COR-L47 (cell line): ENCODE measurements at places on chromosomes 12 and 14.

DNA sequence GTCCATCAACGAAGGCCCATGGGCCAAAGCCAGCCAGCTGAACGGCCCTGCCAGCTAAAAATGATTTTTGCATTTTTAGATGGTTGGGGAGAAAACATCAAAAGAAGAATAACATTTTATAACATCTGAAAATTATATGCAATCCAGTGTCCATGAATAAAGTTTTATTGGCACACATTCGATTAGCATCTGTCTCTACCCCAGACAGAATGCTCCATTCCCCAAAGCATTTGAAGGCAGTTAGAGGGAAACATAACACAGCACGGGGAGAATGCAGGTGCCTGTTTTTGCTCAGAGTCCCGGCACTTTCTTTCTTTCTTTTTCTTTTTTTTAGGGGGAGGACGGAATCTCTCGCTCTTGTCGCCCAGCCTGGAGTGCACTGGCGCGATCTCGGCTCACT, 110.7 kb downstream of the ZNF664 start:
- no peak for DNase-seq

GRCh38 chr14:45247427-45247826, 5.6 kb downstream of the MIS18BP1 start:
- no peak for DNase-seq

DNA sequence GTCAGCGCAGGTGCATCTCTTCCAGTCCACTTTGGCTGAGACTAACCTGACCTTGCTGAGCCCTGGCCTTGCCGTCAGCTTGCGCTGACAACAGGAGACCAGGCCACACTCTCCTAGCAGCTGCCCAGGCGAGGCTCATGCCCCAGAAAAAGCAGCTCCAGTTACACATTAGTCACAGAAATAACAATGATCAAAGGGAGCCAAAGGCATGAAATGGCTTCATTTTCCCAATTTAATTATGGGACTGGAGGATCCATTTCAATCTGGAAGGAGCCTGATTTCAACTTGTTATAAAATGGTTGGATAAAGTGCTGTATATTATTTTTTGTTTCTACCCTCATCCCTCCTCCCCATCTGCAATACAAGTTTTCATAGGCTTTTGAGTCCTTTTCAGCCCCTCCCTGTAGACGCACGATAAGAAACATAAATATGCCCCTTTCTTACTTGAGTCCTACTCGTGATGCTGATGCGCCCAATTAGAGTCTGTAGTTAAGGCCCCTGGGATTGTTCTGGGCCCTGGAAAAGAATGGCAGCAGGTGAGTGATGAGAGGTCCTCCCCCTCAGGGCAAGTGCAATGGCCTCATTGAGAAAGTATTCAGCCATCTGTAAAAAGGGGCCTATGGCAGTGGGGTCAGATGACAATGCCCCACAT, 376.0 kb downstream of the C12orf75 start:
- no peak for DNase-seq

DNA sequence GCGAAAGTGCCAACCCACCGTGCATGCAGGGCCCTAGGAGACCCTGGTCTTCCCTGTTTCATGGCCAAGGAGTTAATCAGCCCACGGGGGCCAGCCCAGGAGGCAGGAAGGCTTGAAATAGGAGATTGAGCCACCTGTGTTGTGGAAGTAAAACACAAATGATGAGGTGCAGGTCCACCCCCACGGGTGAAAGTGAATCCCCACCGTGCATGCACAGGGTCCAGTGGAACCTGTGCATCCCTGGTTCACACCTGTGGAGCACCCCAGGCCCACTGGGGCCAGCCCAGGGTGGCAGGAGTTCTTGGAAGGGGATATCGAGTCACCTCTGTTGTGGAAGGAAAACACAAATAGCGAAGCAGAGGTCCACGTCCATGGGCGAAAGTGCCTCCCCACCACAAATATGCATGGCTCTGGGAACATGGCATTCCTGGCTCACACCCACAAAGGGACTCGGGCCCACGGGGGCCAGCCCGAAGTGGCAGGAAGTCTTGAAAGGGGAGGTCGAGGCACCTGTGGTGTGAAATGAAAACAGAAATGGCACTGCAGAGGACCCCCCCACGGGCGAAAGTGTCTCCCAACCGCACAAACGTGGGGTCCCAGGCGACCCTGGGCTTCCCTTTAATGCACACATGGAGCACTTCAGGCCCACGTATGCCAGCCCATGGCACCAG, 381.5 kb downstream of the ALG10 start:
- no peak for DNase-seq

- no peak for DNase-seq
These were observed 262.5 kb downstream of the GXYLT1 start for GRCh38 chr12:41881891-41882805.

- DNase-seq: no peak
These were observed 80.4 kb upstream of the GPR68 start for GRCh38 chr14:91324606-91325575.

- DNase-seq: peak; percentile 56
These were observed 33.9 kb downstream of the TPH2 start for GRCh38 chr12:71972441-71973074.

DNA sequence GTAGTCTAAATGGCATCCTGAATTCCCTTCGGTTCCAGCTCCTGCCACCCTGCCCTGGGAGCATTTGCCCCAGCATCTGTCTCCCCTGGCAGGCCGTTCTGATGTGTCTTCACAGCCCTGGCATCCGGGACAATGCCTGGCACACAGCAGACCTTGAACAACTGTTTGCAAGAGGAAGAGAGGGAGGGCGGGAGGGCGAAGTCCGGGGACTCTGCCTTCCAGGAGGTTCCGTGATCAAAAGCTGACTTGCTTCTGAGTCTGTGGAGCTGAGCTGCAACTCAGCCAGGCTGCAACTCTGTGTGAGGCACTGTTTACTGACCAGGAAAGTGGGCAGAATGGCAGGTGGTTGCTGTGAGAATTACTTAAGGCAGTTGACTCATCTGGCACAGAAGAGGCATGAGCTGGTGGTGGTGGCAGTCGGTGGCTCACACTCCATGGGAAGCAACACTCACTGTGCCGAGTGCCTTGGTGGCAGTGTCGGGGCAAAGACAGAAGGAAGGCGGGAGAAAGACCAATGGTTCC, 61.1 kb upstream of the DLK1 start:
- DNase-seq: no peak

GRCh38 chr14:64234877-64235651, 59.1 kb downstream of the ESR2 start:
- peak; percentile 75 for DNase-seq

DNA sequence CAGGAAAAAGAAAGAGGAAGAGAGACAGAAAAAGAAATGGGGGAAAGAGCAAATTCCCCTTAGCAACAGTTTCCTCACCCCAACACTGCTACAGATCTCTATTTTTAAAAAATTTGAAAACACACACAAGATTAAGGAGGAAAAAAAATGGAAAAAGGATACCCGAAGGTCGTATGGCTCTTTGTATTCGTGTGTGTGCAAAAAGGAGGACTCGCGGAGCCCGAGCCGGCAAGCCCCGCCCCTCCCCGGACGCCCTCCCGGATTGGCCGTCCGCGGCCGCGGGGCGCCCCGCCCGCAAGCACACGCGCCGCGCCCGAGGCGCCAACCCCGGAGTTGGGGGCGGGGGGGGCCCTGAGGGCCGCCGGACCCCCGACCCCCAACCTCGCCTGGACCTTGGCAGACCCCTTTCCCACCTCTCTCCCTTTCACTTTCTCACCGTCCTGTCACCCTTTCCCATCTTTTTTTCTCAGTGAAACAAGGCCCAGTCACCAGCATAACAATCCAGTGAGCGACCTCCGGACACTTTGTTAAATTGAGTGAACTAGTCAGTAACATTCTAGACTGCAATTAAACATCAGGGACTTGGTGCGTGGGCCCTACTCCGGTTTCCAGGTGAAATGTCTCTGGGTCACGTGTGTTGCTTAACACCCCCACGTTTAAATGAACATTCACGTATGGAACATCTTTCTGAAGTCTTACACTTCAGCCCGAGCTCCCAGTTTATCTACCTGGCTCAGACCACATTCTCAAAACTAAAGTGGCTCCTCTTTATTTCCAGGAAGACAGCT, at the start of gene C14orf93:
Gene C14orf93 (minus strand): TSS at position 205 of the 788 bp plus-strand sequence. CDS start 11,120 bp downstream, outside the sequence.
- DNase-seq: peak; percentile 64

GRCh38 chr12:75439048-75439447, 41.5 kb upstream of the GLIPR1 start:
- no peak for DNase-seq

- no peak for DNase-seq
These were observed 650 bp upstream of the PTGER2 start for GRCh38 chr14:52313462-52313861.

DNA sequence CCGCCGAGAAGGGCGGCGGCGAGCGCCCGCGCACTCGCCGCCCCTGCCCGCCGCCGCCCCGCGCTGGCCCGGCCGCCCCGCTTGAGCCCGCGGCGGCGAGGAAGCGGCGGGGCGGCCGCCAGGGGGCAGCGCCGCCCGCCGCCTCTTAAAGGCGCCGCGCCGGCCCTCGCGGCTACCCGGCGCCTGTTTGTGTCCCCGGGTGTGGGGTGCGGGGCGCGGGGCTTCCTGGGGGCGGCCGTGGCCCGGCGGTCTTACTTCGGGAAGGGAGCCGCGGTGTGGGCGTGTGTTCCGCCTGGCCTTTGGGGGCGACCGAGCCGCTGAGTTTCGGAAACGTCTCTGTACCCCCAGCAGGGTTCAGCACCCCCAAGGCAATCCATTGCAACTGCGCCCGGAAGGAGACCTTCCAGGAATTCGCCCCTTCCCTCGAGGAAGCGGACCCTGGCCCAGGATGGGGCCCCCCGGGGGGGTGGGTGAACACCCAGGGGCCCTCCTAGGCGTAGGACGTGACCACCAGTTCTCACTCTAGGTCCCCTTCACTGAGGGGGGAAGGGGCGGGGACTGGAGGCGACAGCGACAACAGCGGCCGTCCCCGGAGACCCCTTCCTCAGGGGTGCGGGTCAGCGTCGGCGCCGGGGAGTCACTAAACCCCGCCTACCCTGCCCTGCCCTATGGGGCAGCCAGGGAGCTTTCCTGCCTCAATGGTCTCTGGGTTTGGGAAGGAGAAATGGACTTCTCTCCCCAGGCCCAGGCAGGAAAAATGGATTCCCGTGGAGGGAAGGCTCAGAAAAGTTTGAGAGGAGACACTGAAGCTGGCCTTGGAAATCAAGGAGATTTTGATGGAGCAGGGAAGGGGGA, at the start of gene ITPK1:
Gene ITPK1 (minus strand): TSS at position 105 of the 855 bp plus-strand sequence. CDS start 762 bp downstream, outside the sequence.
- DNase-seq: peak; percentile 69

DNA sequence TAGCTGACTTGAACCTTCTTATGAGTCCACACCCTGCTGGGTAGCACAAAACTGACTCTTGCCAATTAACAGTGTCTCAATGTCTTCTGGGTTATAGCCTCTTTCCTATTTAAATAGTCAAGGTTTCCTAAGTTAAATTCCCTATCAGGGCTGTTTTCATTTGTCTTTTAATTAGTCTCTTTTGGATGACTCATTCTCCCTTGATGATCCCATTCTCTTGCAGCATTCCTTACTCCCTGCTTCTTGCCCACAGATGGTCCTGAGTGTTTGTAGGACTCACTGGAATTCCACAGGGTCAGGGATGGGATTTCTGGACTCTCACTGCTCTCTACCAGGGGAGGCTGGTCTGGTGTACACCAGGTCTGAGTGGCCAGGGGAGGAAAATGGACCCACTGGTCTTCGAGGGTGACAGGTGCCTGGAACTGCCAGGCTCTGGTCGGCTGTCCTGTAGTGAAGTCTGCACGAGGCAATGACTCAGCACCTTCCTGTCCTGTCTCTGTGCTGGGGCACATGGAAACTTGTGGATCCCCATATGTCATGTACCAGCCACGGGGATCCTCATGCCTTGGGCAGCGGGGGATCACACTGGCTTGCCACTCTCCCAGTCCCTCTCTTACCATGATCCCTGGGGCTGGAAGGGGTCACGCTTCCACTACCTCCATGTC, 236.5 kb upstream of the PELI2 start:
- DNase-seq: no peak

- DNase-seq: peak; percentile 75
These were observed 10.1 kb upstream of the GRIP1 start for GRCh38 chr12:66688846-66689439.

GRCh38 chr14:101062065-101062450, 158.5 kb upstream of the RTL1 start:
- no peak for DNase-seq

- no peak for DNase-seq
These were observed 90.2 kb downstream of the KDM2B start for GRCh38 chr12:121490401-121491281.

GRCh38 chr12:10361084-10361483, 28.8 kb downstream of the KLRK1 start:
- DNase-seq: no peak

DNA sequence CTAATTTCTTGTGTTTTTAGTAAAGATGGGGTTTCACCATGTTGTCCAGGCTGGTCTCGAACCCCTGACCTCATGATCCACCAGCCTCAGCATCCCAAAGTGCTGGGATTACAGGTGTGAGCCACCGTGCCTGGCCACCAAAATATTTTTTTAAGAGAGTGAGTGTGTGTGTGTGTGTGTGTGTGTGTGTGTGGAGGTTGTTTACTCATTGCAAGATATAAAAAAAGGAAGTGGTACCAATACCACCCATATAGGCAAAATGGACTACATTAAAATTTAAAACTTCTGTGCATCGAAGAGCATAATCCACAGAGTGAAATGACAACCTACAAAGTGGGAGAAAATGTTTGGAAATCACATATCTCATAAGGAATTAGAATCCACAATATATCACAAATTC, 15.5 kb upstream of the CLEC2A start:
- DNase-seq: no peak

GRCh38 chr14:24398653-24399446, at the start of gene NYNRIN:
TSS of gene NYNRIN (plus strand) at chr14:24399003. CDS start at chr14:24399247, 244 bp downstream.
- peak; percentile 32 for DNase-seq

- DNase-seq: peak; percentile 89
These were observed 4.8 kb downstream of the FAM222A start for GRCh38 chr12:109718390-109718789.

- no peak for DNase-seq
These were observed 47.7 kb upstream of the EVL start for GRCh38 chr14:100017553-100017952.

- no peak for DNase-seq
These were observed 2.0 kb upstream of the SOS2 start for GRCh38 chr14:50233166-50233950.

- no peak for DNase-seq
These were observed 302.8 kb downstream of the FSCB start for GRCh38 chr14:44204061-44204835.

DNA sequence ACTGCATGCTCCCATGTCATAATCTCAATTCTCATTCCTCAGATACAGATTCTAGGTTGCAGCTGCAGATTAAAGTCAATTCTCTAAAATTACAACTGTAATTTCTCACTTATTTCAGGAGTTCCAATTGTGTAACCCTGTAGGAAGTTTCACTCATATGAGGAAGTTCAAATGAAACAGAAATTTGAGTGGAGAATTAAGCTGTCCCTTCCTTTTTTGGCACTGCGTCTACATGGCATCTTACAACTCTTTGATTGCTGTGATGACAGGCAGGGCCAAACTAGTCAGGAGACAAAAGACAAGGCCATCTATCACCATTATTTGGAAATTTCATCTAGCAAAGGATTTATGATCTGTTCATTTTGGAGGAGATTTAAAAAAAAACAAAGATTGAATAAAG, 13.3 kb upstream of the GRIP1 start:
- DNase-seq: no peak

GRCh38 chr12:132582058-132582420, 28.3 kb downstream of the LRCOL1 start:
- DNase-seq: no peak
